ENCODE measurements at places on chromosomes 7 and 10. TPM values are rescaled to one million over a fixed set of nuclear protein-coding genes. Genes with fewer than 3 reads are reported as not detected.
A peak's percentile ranks its signal among the peaks of the same experiment; 100 is the strongest.

HECW1 gene
- 0.58 TPM for total RNA-seq

DNA sequence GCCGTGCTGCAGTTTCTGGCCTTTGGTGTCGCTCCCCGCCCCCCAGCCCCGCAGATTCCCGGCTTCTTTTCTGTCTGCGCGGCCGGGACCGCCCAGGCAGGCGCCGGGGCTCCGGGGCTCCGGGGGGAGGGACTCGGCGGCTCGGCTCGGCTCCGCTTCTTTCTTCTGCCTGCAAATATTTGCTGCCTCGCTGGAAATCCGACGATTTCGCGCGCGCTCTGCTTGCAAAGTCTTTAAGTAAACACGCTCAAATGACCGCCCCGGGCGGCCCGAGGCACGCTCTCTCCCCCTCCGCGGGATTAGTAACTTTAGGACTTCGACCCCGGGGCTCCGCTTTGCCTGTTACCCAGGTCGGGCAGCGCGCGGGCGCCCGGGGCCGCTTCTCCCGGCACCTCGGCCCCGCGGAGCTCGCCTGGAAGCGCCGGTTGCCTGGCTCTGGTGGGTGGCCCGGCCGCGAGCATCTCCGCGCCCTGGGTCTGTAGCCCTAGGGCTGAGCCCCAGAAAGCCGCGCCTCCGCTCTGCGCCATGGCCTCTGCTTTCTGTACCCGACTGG lies 3.9 kb upstream of the GATA3 start:
- DNase-seq = peak; percentile 46

DNA sequence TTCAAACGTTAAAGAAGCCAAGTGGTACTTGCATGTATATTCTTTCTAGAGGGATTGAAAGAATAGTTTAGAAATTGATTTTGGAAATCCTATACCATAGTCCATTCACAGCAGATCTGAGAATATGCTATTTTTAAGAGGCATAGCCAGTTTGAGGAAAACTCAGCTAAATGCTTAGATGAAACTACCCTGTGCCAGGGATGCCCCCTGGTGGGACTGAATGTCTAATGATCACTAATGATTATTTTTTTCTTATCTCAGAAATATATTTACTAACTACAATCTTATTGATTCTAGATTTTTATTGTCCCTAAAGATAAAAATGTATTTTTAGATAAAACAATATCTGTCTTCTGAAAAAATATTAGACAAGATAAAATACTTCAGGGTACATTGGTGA lies 844.9 kb upstream of the PHF14 start:
- no peak for DNase-seq

DNA sequence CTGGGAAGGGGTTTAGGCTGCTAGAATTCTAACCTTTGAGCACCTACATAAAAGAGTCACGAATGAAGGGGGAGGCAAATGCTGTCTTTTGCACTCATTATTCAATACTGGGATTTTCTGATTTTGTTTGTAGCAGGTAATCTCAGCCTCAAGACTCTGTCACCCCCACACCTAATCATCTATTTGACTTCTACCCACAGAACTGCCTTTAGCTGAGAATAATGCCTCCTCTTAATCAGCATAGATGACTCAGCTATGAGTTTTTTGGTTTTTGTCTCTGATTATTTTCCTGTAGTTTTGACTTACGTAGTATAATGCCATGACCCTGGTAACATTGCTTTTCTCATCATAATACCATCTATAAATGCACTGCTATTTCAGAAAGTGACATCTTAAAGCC lies 42.7 kb upstream of the CACNB2 start:
- DNase-seq = no peak

GRCh38 chr10:122558452-122558851 lies 2.1 kb upstream of the DMBT1 start:
- no peak for DNase-seq

GRCh38 chr10:59895629-59896116 lies 10.7 kb downstream of the CCDC6 start:
- DNase-seq = peak; percentile 34

DNA sequence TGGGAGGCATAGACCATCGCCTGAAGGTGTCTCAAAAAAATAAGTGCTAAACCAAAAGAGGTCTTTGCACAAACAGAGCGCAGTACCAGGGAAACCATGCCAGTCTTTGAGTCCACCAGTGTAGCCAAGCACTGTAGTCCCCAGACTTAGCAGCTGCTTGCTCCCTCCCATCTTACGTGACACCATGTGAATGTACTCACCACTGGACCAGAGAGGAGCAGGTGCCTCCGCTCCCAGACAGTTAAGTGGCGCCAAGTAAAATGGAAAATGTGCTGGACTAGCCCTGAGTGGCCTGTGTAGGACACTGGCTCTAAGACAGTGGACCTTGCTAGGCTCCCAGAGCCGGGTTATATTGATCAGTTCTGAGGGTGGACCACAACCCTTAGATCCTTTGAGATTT lies 47.7 kb upstream of the PLEKHA1 start:
- no peak for DNase-seq

CRYGN gene
- total RNA-seq = not detected

- DNase-seq = no peak
Measured at GRCh38 chr7:106017657-106018056, 54.6 kb downstream of the CDHR3 start.

RNLS gene
- total RNA-seq = 15.0 TPM

DNA sequence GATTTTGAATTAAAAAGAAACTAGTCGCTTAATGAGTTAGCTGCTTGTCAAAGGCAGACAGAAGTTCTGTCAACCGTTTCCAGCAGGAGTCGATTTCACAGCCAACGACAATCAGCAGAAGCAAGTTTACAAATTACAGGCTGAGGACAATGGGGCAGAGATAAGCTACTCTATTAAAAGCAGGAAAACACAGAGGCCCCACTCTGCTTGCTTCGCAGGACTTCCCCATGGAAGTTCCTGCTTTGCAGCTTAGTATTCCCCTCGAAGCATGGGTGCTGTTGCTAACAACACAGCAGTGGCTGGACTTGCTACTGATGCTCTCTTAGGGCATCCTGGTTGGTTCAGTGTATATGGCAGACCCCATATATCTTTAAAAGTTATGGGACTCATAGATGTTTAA lies 50.8 kb upstream of the KLF6 start:
- DNase-seq = no peak

DNA sequence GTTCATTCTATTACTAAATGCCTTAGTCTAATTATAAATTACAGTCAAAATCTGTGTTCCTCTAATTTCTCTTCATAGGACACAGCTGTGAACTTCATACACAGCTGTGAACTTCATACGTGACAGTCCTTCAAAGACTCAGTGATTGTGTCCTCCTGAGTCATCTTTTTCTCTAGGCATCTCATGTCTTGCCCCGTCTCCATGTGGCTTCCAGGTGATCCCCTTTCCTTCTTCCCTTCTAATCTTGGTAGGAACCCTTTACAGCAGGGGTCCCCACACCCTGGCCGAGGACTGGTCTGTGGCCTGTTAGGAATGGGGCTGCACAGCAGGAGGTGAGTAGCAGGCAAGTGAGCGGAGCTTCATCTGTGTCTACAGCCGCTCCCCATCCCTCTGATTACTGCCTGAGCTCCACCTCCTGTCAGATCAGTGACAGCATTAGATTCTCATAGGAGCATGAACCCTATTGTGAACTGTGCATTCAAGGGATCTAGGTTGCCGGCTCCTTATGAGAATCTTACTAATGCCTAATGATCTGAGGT lies 14.0 kb upstream of the EIF5AL1 start:
- no peak for DNase-seq

- no peak for DNase-seq
Measured at GRCh38 chr7:138510003-138510402, 49.9 kb downstream of the TRIM24 start.

- DNase-seq = no peak
Measured at GRCh38 chr7:84666651-84667050, 472.1 kb upstream of the SEMA3A start.

DNA sequence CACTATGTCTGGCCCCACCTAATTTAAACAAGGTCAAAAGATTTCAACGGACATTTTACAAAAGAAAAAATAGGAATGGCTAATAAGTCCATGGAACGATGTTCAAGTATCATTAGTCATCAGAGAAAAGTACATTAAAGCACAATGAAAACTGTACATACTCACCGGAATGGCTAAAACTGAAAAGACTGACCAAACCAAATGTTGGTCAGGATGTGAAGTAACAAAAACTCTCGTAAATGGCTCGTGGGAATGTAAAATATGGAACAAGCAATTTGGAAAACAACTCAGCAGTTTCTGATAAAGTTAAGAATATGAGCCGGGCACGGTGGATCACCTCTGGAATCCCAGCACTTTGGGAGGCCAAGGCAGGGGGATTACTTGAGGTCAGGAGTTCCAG lies 65.7 kb upstream of the PARD3 start:
- no peak for DNase-seq

GRCh38 chr10:129967579-129968019 lies 3.5 kb upstream of the EBF3 start:
- no peak for DNase-seq
